M059J (cell line): ENCODE measurements at places on chromosomes 7 and 10.

DNA sequence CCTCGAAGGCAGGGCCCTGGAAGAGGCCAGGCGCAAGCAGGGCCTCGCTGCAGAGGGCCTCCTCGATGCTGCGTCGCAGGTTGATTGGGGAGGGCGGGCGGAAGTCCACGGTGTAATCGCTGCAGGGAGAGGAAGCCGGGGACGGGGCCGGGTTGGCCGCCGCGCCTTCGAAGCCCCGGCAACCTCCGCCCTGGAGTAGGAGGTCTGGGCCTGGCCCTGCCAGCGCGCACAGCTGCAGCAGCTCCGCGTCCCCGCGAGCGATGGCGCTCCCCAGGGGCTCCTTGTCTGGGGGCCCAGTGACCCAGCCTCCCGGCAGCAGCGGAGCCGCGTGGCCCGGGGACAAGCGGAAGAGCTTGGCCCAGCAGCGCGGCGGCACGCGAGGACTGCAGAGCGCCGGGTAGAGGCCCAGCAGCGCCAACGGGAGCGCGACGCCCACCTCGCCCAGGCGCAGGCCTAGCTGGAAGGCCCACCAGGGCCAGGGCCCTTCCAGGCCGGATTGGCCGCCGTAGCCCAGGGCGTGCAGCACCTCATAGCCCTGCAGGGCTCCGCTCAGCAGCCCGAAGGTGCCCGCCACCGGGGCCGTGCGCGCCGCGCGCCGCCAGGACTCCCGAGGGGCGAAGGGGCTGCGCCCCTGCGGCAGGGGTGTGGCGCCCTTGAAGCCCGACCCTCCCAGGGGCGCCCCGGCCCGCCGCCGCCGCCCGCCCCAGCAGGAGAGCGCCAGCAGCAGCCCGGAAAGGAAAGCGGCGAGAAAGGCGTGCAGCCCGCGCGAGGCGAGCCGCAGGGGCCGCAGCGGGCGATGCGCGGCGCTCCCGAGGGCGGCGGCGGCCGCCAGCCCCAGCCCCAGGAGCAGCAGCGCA lies 7.8 kb upstream of the RBM28 start:
- DNase-seq, result no peak

DNA sequence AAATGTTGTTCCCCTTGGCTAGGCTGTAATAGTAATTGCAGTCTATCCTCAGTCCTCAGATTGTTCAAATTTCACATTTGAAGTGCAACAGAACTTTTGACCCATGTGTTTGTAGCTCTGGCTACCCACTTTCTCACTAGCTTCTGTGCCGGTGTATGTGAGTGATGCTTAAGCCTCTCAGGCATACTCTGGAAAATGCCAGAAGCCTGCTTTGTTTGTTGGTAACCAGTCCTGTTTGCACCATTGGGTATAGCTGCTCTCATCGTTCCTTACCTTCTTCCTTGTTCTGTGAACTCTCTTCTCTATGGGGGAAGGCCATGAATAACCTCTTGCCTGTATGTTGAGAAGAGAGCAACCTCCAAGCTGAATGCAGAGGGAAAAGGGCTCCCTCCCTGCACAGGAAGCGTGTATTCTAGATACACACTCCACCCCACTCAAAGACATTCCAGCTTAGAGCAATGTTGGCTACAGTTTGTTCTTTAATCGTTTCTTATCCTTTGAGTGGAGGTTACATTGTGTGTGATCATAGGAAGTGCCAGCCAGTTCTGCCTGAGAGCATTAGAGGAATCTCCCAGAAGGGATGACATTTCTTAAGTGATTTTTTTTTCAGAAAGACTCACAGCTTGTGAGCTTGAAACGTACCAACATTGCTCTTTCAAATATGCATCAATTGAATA lies 40.5 kb downstream of the C1QL3 start:
- no peak for DNase-seq

GRCh38 chr7:104661575-104661974 lies 333.2 kb downstream of the LHFPL3 start:
- no peak for DNase-seq

- no peak for DNase-seq
These were observed 444.1 kb downstream of the NRG3 start for GRCh38 chr10:82319074-82319473.

DNA sequence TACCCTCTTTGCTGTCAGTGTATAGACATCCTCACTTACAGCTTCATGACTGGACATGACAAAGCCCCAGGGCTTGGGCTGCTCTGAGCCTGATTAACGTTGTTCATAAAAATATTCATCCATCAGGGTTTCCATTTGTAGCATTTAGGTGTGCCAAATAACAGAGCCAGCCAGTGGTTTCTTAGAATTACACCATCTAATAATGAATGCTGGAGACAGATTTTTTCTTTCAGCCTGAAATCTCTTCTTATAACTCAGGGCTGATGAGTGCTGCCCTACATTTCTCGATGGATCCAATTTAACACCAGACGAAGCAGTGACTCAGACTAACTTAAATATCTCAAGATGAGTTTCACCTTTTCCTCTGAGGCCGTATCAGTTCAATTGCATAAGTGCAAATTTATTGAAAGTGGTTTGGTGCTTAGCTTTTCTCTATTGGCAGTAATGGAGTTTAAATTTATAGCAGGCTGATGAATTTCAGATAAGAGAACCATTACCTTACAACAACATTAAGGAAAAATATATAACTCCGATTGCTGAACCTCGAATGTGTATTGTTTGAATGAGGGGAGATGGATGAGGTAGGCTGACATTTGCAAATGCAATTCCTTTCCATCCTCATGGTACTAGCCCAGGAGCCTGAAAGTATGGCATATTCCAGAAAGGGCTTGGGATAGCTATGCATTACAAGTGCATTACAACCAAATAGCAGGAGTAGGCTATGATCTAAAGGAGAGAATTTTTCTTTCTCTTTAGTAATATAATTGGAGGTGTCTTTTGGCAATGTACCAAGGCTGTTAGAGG lies 900.6 kb downstream of the KCNMA1 start:
- DNase-seq, result no peak

- DNase-seq, result no peak
These were observed 125.1 kb downstream of the PLXNA4 start for GRCh38 chr7:132451161-132451560.

- no peak for DNase-seq
These were observed 7.0 kb upstream of the HPS1 start for GRCh38 chr10:98453729-98454128.
